LHCN-M2 (cell line): ENCODE measurements at places on chromosomes 12 and 14. TPM values are rescaled to one million over a fixed set of nuclear protein-coding genes. Genes with fewer than 3 reads are reported as not detected.

DNA sequence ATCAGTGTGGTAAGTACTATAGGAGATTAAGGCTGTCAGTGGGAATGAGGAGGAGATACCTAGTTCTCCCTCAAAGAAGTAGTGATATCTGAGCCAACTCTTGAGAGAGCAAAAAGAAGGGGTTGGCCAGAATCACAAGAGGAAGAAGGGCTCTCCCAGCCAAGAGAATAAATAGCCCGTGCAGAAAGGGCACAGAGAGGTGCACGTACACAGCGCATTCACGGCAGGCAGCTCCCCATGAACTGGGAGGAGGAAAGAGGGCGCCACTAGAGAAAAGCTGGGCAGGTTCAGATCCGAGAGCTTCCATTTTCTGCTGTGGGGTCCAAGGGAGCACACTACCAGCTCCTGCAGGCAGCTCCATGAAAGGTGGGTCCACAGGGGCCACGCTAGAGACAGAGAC is 59.9 kb downstream of the PPP2R5E start:
- DNase-seq = no peak

Gene SERPINA10
- total RNA-seq = not detected in 2 replicates

Gene TMEM233
- 2.2 and 2.6 TPM in 2 replicates for total RNA-seq

DNA sequence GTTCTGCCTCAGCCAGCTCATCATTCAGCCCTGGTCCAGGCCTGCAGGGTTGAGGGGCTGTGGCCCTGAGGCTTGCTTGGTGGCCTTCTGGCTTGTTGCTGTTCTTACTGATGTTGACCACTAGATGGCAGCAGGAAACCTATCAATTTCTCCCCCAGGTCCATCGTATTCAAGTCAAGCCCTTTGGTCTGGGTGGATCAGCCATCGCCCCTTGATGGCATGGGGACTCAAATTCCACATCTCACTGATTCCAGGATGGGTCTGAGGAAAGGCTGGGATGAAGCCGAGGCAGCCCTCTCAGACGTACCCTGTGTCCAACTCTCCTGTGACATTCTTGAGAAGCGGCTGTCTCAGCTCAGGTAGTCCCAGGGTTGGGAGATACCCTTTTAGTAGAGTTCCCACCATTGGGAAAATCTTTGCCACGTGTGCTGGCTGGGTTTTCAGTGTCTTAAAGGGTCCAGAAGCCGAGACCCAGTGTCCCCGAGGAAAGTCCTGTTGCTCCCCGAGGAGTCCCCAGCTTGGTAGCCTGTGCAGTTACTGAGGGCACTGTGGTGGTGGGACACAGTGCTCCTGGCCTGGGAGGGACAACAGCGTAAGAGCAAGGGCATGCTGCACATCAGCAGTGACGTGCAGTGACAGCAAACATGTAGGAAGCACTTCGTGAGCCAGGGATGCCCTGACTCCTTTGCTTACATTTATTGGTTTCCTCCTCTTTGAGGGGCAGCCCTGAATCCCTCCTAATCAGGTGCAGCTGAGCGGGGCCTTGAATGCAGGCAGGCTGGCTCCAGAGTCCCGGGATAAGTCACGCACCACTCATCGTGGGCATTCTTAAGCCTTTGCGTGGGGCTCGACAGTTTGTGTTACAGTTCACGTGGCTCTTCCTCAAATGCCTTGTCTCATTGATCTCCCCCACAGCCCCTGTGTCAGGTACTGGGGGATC is 58.6 kb downstream of the TSPAN9 start:
- peak; percentile 75 for DNase-seq

DNA sequence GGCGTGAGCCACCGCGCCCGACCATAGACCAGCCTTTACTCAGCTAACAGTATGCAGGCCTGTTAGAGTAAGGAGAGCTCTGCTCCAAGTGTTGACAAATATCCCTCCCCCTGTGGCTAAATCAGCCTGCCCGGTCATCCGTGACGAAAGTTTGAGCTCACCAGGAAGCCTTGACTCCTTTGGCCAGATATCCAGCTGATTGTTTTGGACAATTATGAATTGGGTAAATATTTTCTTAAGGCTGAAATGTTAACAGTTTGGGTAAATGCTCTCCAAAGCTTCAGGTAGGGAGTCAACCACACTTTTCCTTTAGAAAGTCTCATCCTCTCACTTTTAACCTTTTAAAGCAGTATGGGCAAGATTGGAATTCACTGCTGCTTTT is 157.9 kb downstream of the PAWR start:
- no peak for DNase-seq

Gene AICDA
- total RNA-seq = not detected in 2 replicates

Gene IGFBP6
- 178 and 231 TPM in 2 replicates for total RNA-seq

DNA sequence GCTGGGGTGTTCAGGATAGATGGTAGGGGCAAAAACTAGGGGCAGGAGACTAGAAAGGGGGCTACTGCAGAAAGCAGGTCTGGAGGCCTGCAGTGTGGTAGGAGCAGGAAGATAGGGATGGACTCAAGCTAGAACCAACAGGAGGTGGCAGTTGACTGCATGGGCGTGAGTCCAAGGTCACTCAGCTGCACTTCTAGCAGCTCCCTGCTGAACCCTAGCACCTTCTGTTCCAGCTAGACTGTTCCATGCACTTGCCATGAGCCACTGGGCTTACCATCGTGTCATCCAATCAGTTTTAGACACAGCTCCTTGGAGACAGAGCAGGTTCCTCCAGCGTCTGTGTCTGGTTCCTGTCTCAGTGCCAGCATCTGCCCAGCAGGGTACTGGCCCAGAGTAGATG is 11.3 kb upstream of the KRT8 start:
- no peak for DNase-seq

Gene FAM222A
- 1.2 and 1.7 TPM in 2 replicates for total RNA-seq

DNA sequence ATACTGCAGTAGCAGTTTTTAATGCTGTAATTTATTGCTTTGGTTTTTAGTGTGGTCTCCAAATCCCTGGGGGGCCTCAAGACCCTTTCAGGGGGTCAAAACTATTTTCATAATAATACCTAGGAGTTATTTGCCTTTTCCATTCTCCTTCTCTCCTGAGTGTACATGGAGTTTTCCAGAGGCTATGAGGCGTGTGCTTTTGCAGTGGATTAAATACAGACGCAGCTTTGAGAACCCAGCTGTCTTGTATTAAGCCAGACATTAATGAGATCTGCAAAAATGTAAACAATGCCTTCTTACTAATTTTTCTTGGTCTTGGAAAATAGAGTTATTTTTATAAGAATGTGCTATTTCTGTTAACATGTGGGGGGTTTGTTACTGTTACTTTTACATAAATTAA is 68.6 kb downstream of the SLC25A47 start:
- no peak for DNase-seq

DNA sequence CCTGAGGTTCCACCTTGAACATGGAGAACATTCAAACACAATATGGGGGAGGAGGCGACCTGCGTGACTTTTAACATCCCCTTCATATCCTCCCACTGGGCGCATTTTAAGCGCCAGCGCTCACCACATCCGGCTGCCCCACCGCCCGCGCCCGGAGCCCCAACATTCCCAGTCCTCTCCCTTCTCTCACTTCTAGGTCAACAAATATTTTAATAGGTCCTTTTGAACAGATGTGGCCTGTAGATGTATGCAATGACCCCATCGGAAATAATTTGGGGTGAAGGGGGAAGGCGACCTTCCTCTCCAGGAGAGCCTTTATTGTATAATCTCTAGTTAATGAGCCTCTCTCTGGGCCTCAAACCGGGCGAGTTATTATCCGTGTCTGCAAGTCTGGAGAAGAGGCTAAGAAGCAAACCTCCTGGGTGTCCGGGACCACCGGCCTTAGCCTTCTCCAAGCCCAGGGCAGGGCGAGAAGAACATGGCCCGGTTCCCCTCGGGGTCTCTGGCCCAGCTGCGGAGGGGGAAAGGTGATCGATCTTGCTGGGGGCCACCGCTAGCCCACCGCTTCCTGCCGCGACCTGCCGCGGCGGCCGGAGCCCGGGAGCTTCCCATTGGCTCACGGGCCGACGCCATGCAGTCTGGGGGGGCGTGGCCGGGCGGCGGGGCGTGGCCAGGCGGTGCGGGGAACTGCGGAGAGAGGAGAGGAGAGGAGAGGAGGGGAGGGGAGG is 83.2 kb upstream of the HMGA2 start:
- peak; percentile 65 for DNase-seq

Gene PPHLN1
- total RNA-seq = 76.2 and 77.3 TPM in 2 replicates

- DNase-seq = no peak
Observed at GRCh38 chr12:46351886-46352650, 20.5 kb downstream of the SLC38A2 start.

Gene BHLHE41
- total RNA-seq = 2.4 and 4.0 TPM in 2 replicates

DNA sequence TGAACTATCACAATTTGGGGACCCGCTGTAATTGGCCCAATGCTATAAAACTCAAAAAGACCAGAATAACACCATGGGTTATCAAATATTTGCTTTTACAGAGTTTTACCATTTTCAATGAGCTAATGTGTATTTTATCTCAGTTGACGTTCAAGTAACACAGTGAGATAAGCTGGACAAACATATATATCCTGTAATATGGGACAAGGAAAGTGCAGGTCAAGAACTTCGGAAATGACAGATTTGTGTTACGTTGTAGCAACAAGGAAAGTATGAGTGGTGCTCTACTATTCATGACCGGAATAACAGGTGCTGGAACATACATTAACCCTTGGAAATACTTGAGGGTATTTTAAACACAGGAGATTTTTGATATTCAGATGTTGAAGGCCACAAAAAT is 566.4 kb upstream of the FLRT2 start:
- no peak for DNase-seq

- DNase-seq = peak; percentile 60
Observed at GRCh38 chr14:55438066-55438683, 2.2 kb downstream of the TBPL2 start.

- DNase-seq = no peak
Observed at GRCh38 chr14:62064751-62065323, 302.6 kb downstream of the SNAPC1 start.

DNA sequence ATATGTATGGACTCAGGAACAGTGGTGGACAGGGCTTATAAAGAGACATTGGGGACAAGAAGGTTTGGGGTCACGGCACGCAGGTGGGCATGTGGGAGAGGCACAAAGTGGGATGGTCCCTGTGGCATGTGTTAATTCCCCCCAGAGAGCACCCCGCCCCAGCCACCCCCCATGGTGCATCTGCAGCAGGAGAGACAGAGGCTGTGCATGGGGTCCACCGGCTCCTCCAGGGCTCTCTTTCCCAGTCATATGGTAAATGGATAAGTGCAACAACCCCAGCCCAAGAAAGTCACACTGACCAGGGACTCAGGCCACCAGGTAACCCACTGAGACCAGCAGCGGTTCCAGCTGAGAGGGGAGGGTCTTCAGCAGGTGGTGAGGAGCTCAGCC is 242.1 kb downstream of the BCL11B start:
- DNase-seq = no peak

Gene CLEC1B
- total RNA-seq = not detected in 2 replicates

- no peak for DNase-seq
Observed at GRCh38 chr12:77013091-77013490, 52.3 kb downstream of the E2F7 start.

DNA sequence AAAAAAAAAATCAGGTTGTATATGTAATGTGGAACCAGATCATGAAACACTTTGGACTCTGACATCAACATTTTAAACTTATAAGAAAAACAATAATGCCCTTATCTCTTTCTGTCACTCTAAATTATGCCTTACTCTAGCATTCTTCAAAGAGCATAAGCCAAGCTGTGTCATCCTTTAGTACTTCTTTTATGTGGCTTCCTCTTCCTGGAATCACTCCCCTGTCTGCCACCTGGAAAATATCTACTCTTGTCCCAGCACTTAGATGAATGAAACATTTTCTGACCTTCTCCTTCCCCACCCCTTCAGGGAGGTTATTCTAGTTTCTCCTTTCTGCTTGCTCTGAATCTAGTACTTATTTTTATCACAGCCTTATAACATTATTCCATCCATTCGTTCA is 101.2 kb downstream of the CNTN1 start:
- DNase-seq = no peak

DNA sequence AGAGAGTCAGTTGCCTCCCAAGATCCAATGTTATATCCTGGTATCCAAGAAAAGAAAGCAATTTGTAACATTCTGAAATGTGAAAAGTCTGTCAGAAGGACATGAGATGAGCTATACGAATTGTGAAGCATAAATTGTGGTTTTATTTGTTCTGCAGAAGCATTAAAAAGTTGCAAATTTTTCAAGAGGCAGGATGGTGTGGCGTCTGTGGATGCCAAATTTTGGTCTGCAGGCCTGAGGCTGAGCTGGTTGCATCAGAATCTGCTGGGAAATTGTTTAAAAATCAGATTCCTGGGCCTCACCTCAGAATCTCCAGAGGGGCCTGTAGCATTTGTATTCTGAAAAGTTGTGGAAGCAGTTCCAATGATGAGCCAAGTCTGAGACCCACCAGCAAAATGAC is 284.7 kb downstream of the NUAK1 start:
- no peak for DNase-seq

- peak; percentile 33 for DNase-seq
Observed at GRCh38 chr12:153080-153746, 60.7 kb downstream of the SLC6A12 start.

Gene FAM181A
- not detected in 2 replicates for total RNA-seq

Gene KRT1
- total RNA-seq = not detected in 2 replicates

DNA sequence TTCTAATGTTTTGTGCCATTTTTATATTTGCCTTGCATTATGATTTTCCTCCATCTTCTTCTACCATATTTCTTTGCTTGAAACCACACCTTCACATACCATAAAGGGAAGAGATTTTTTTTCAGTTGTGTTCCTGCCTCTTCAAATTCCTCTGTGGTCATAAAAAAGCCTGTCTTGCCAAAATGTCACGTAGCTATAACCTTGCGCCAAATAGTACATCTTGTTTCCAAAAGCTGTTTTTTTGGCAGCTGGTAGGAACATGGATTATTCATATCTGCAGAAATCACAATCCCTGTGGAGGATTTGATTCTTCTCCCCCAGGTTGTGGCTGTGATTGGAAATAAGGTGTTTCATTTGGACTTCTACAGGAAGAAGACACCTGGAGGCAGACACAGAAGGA is 133.6 kb upstream of the SLC35F4 start:
- DNase-seq = no peak

Gene CLEC4C
- not detected in 2 replicates for total RNA-seq

DNA sequence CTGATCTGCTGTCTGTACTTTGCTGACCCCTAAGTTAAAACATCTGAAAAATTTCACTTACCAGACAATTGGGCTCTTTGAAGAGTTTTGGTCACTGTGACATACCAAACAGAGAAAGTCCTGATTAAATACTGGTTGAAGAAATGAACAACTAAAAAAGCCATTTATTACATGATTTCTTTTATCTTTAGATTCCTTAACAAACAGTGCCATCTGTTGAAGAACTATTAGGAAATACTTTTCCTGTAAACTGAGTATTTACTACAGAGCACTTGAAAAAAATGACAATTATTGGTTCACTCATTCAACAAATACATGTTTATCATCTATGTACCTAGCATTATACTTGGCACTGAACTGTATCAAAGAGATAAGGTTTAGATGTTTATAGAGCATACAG is 6.5 kb upstream of the WASHC4 start:
- DNase-seq = peak; percentile 46

DNA sequence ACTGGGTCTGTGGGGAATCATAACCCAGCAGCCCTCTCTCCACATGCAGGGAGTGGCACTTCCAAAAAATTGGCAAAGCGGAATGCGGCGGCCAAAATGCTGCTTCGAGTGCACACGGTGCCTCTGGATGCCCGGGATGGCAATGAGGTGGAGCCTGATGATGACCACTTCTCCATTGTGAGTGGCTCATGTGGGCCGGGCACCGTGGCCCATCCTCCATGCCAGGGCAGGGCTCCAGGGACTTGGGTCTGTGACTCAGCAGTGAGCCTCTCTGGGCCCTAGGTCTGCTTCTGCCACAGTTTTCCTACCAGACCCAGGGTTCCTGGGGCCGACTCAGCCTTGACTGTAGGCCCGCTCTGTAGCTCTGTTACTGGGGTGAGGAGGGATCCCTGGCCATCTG is 2.2 kb downstream of the NPFF start:
- DNase-seq = peak; percentile 86
